ENCODE measurements at places on chromosomes 3 and 15.

DNA sequence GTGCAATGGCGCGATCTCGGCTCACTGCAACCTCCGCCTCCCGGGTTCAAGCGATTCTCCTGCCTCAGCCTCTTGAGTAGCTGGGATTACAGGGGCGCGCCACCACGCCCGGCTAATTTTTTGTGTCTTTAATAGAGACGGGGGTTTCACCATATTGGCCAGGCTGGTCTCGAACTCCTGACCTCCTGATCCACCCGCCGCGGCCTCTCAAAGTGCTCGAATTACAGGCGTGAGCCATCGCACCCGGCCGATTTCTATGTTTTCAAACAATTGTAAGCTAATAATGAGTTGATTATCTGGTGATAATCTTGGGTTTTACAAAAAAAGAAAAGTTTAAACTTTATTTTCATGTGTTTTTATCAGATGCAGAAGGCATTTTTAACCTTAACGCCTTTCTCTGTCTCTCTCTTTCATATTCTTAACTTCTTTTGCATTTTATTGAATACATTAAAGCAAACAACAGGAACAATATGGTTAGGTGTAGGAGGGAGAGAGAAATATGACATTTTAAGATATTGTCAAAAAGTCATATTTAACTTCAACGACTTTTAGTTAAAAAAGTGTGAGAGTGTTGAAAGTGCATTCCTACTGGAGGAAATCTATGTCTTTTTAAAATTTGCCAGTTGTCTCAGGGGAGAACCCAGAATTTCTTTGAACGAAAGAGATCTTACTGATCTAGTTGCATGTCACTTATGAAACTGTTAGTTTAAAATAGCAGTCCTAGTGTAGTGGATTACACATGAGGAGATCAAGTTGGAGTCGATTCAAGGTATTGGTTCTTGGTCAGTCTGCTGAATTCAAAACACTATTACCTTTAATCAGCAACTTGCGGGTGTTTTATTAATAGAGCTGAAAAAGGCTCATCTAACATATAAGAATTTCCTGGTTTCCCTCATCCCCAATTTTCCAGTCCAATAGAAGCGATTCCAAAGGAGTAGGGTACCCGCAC lies 3.4 kb upstream of the MEIS2 start:
- no peak for DNase-seq

DNA sequence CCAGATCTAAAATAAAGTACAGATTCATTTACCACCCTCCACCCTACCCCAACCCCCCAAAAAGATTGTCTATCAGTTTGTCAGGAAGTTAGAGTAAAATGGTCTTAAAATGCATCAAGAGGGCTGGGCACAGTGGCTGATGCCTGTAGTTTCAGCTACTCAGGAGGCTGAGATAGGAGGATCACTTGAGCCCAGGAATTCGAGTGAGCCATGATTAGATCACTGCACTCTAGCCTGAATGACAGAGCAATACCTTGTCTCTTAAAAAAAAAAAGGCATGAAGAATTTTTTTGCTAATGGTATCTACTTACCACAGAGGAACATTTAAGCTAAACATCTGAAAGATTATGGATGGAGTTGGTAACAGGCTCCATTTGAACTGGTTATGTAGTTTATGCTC lies 71.0 kb downstream of the RBM6 start:
- DNase-seq, result no peak

DNA sequence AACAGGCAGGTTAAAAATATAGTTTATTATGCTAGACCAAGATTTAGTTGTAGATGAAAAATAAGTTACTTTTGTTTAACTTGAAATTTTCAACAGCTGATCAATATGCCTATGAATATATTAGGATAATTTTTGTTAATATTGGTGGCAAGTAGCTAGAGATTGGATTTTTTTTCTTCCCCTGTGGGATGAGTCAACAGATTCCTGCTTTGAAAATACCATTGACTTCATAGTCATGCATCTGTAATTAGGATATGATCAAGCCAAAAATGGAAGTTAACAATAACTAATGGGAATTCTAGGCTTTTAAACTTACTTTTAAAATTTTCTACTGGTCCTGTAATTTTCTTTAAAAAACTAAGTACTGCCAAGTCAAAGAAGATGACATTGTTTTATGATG lies 211.7 kb downstream of the ZIC1 start:
- DNase-seq, result no peak

- DNase-seq, result no peak
Measured at GRCh38 chr3:119808843-119809242, 26.9 kb downstream of the NR1I2 start.

DNA sequence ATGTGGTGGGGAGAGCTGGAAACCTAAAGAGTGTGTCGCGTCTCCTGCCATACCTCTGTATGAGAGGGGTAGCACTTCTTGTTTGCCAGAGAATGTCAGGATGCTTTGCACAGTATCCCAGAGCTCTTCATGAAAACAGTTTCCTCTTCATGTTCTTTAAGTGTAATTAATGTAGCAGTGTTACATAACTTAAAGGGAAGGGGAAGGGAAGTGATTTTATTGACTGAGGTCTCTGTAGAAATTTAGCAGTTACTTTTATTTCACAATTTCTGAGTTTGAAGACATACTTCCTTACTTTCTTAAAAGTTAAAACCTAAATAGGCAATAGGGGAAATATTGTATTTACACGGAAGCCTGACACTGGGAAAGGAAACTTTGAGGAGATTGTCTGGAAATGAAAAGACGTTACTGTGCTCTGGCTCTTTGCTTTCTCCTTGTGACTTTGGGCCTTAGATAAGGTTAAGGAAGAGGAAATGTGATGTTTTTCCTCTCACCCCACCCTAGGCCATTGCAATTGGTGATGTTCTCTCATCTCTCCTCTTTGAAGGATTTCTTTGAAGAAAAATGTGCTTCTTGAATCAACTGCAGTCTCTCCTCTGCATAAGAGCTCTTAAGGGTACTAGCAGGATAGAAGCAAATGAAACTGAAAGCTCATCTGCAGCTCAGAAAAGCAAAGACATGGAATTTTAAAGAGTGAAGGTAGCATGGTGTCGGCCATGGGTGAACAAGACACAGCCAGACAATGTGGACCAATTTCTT lies 6.0 kb downstream of the NXPE3 start:
- DNase-seq, result no peak

GRCh38 chr3:134312072-134312872 lies 61.6 kb upstream of the RYK start:
- no peak for DNase-seq

GRCh38 chr3:175304404-175304803 lies 445.3 kb downstream of the NAALADL2 start:
- no peak for DNase-seq

- DNase-seq, result no peak
Measured at GRCh38 chr15:84609818-84610525, 9.2 kb downstream of the ZSCAN2 start.

DNA sequence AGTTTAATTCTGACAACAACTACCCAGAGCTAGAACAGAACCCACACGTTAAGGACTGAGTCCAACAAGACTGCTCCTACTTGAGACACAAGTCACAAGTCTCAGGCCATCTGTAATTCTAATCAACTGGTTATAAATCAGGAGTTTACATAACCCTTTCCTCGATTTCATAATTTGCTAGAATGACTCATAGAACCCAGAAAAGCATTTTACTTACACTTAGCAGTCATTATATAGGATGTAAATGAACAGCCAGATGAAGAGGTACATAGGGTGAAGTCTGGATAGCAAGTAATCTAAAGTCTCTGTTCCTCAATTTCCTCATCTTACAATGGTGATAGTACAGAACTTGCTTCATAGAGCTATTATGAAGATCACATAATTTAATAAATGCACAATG lies 1018.2 kb downstream of the DIPK2A start:
- no peak for DNase-seq

- no peak for DNase-seq
Measured at GRCh38 chr15:48266024-48266689, 60.1 kb downstream of the SLC12A1 start.

DNA sequence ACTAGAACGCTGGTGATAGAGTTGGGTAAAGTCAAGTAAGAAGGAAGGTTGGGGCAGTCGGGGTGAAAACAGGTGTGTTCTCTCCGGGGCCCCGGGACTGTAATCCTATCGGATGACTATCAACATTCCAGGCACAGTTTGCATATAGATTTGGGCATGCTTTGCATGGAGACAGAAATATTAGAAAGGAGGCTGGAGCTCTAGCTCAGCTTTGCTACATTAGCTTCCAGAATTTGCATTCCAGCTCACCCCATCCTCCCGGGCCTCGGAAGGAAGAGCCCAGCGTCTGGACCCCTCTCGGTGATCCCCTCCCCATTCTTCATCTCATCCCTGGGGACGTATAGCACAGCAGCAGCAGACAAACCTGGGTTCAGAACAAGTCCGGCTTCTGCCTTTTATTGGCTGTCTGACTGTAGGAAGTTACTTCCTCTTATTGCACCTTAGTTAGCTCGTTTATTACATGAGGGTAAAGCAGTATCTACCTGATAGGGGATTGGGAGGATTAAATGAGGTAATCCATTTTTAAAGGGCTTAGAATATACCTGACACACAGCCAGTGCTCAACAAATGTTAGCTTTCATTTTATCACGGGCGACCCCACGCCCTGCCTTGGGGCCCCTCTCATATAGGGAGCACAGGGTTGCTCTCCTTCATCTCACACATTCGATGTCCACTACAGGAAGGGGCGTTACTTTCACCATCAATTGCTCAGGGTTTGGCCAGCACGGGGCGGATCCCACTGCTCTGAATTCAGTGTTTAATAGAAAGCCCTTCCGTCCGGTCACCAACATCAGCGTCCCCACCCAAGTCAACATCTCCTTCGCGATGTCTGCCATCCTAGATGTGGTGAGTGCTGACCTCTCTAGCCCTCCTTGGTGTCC lies 3.2 kb downstream of the HTR3E start:
- no peak for DNase-seq

GRCh38 chr3:60703956-60704736 lies 547.1 kb downstream of the FHIT start:
- no peak for DNase-seq

DNA sequence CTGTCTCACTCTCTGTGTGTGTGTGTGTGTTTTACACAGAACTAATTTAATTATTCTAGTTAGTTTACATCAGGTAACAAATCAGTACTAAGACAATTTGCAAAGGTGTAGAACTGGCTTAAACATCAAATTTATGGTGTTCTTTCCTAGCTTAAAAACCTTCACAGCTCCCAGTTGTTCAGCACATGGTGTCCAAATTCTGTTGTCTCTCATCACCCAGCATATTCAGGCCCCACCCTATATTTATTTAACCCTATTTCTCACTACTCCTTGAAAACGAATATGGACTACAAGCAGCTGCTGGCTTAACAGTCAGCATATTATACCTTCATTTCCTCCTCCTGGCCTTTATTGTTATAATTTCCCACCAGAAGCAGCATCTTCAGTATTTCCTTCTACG lies 1.2 kb downstream of the IL20RB start:
- no peak for DNase-seq

DNA sequence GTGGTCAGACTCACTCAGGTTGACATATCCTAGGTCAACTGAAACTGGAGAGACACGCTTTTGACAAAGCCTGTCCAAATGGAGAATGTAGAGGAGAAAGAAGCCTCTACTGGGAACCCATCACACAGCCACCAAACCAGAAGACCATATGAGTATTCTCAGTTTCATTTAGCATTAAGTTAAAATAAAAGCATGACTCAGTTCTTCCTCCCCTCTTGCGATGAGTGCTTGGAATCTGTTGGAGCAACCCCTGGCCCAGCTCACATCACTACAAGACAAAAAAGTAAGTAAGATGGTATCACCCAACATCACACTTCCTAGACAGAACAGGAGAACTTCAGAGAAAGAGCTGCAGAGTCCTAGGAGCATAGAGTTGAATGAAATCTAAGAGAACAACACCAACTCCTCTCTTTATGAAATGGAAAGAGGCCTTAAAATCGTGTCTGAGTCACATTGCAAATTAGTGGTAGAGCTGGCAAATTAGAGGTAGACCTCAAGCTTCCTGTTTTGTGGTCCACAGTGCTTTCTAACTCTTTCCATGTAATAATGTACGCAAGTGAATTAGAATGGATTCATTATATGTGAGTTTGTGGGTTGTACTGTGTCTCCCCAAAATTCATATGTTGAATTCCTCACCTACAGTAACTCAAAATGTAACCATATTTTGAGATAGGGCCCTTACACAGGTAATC lies 51.2 kb downstream of the FGF12 start:
- no peak for DNase-seq

DNA sequence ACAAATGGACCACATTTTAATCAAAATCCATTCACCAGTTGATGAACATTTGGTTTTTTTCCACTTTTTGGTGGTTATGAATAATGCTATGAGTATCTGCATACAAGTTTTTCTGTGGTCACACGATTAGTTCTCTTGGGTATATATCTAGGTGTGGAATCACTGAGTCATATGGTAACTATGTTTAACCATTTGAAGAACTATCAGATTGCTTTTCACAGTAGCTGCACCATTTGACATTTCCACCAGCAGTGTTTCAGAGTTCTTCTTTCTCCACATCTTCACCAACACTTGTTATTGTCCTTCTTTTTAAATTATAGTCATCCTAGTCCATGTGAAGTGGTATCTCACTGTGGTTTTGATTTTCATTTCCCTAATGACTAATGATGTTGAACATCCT lies 33.3 kb upstream of the ATG7 start:
- no peak for DNase-seq
